ENCODE measurements at places on chromosomes 16 and 17.

- peak; percentile 64 for DNase-seq
Observed at GRCh38 chr17:4607773-4608187, 23.5 kb downstream of the SMTNL2 start.

- no peak for DNase-seq
Observed at GRCh38 chr17:29862127-29862526, 67.9 kb downstream of the SSH2 start.

DNA sequence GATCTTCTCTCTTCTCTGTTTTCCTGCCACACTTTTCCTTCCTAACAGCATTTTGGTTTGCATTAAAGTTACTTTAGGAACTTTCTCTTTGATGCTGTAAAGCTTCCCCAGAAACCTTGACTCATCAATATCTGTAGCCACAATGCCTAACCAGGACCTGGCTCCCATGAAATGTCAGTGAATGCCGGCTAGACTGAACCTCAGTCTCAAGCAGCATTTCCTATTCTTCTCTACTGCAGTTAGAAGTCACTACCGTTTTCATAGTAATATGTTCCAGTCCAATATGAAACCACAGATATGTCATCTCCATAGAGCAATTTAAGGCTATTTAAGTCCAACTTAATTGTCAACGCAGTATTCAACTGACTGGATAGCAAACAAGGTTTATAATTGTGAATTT lies 28.9 kb downstream of the ITFG1 start:
- no peak for DNase-seq

- DNase-seq: no peak
Observed at GRCh38 chr16:84683691-84684591, 15.9 kb upstream of the USP10 start.

DNA sequence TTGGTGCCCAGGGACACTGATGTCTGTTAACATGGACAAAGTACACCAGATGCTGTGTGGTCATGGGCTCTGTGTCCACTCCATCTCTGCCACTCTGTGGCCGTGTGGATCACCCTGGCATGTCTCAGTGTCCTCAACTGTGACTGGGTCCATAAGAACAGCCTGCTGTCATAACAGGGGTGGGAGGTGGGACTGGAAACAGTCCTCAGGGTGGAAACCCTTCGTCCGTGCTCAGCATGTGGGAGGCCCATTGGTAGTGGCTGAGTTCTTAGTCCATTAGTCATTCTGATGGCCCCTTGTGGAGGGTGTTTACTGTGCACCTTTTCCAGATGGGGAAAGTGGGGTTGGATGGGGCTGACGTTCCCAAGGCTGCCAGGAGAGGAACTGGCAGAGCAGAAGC lies 12.8 kb downstream of the FLYWCH2 start:
- DNase-seq: no peak

DNA sequence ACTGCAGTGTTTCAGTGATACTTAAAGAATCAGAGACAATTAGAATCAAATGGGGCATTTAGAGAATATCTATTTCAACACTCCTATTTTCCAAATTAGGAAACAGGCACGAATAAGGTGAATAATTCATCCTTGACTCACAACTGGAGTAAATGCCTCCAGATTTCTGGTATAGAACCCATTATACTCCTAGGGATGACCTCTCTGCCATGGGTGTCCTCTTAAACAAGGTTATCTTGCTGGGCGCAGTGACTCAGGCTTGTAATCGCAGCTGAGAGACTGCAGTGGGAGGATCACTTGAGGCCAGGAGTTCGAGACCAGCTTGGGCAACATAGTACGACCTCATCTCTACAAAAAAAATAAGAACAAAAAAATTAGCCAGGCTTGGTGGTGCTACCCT lies 139.8 kb upstream of the ELAC2 start:
- DNase-seq: peak; percentile 5

DNA sequence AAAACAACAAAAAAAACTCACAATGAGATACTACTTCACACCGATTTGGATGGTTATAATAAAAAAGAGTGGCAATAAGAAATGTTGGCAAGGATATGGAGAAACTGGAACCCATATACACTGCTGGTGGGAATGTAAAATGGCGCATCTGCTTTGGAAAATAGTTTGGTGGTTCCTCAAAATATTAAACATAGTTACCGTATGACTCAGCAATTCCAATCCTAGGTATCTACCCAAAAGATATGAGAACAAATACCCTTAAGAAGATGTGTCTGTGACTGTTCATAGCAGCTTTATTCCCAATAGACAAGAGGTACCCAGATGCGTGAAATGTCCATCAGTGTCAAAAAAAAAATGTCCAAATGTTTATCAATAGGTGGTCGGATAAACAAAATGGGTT lies 7.2 kb downstream of the CPPED1 start:
- peak; percentile 68 for DNase-seq

GRCh38 chr16:67393111-67393787 lies at the start of gene TPPP3:
Gene TPPP3, minus strand, starts transcription at chr16:67393498. Its CDS starts 2,387 bp downstream, at chr16:67391111.
- peak; percentile 79 for DNase-seq

GRCh38 chr17:7873051-7873450 lies 15.2 kb downstream of the CYB5D1 start:
- DNase-seq: no peak

DNA sequence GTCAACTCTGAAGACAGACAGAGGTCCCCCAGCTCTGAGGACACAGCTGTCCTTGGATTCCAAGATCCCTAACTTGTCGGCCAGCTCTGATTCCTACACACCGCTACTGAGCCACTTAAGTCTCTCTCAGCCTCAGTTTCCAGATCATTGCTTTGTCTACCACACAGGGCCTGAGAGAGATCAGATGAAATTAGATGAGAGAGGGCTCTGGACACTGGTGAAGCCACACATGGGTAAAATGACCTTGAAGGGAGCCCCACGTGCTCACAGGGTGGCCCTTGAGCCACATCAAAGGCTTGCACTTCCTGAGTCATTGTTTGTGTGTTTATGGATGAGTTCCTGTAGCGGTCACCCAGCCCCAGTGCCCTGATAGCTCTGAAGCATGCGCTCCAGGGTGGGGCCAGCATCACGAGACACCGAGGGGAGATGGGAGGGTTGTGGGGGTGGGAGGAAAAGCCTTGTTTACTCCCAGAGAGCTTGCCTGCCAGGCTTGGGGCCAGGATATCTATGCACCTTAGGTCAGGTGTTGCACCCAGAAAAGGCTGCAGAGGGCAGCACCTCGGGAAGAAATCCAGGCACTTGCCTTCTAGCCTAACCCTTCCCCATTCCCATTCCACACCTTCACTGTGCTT lies 32.7 kb upstream of the SLC6A2 start:
- no peak for DNase-seq

- DNase-seq: no peak
Observed at GRCh38 chr16:79045191-79045590, 555.3 kb downstream of the MAF start.

- no peak for DNase-seq
Observed at GRCh38 chr17:19773534-19773933, 25.4 kb upstream of the ALDH3A1 start.

DNA sequence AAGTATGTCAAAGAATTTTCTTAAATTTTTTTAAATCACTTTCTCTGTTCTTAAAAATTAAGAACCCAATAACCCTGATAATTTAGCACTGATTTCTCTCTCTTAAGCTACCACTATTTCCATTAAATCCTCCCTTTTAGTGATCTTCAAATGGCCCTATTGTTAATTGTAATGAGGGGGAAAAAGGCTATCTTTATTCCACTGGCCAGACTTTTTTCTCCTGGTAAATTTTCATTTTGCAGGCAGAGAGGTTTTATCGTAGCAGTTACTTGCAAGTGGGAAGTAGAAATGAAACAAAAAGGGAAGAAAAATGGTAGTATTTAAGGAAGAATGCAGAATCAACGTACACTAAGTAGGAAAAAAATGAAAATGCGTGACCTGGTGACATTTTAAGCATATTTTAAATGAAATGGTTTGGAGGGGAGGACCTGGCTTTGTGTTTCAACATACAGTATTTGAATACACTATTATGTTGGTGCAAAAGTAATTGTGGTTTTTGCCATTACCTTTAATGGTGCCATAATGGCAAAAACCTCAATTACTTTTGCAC lies 224.9 kb downstream of the TANC2 start:
- DNase-seq: no peak

DNA sequence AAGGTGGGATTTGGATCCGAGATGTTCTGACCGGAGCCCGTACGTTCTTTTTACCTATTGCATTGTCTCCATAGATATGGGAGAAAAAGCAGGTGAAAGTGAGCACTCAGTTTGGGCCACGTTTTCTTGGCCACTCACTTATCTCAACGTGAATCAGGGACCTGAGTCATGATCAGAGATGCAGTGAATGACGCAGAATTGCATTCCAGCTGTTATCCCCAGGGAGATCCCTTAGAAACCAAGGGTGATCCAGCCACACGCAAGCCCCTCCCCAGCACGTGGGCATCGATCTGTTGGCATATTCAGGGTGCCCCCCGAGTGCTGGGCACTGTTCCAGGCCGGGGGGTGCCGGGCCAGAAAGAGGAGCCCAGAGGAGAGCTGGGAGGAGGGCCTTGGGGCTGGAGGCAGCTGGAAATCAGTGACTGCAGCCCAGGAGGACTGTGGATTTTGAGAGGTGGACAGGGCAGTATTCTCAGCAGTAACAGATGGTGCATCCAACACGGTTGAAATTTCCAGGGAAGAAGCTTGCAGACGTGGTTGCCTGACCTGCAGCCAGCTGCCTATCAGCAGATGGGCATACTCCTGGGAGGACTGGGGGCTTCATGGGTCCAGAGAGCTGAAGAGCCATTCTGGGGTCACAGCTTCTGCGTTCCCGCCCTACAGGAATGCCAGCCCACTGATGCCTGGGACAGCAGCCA lies 87.2 kb upstream of the CACNG5 start:
- DNase-seq: peak; percentile 57

- DNase-seq: no peak
Observed at GRCh38 chr17:47717261-47717697, 15.8 kb upstream of the TBX21 start.

DNA sequence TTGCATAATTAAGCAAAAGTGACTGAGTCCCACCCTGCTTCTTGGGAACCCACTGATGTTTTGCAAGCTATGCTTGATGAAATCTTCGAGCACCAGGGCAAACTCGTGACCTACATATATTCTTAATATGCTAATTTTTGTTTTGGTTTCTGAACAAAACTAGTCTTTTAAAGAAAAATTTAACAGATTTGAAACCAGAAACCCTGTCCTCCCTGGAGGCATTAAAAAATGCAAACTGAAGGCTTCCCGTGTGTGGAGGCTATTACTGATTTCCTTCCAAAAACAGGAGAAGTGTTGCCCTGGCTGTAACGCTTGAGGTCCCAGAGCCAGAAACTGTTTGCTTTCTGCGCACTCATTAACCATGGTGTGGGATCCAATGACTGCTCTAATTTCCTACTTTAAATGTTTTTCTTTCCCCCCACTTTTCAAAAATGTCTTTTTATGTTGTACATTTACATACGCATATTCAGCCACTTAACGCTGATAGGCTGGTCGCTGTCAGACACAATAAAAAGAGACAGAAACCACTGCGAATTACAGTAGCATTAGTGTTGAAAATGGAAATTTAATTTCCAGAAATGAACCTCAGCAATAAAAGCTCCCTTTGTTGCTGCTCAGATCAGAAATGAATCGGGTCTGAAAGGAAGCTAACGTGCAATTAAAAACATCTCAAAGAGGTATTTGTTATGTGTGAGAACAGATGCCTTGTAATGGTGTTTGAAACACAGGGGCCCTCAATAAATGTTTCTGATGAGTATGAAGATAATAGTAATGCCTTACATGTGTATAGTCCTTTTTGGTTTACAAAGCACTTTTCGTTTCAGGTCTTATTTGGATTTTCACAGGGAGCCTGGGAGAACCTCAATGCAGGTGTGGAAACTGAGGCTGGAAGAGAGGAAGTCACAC lies 39.9 kb upstream of the IRX6 start:
- no peak for DNase-seq

DNA sequence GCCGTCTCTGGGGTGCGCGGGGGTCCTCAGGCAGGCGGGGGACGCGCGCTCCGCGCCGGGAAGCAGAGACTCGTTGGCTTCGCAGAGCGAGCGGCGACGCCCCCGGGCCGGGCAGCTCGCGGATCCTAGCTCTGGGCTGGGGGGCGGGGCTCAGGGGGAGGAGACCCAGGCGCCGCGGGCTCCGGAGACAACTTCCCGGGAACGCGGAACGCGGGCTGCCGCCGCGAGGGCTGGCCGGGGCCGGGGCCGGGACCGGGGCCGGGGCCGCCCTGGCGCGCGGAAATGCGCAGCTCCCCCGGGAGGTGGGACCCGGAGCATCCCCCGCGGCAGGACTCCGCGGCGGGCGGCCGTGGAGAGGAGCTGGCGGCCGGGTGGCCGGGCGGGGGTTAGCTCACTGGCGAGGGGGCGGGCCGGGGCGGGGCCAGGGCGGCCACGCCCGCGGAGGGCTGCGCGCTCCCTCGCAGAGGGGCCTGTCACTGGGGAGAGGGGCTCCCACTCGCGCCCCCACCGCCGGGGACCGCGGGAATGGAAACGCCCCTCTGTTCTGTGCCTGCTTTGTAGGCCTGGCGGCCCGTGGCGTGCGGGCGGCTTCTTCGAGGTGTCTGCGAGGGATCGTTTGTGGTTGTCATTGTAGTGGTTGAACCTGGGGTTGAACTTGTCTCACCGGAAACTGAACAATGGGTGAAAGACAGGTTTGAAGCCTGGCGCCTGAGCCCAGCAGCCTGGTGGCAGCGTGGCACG lies at the start of gene GAS7:
Gene GAS7, minus strand, starts transcription at position 98 of the 741 bp plus-strand sequence.
- peak; percentile 46 for DNase-seq

DNA sequence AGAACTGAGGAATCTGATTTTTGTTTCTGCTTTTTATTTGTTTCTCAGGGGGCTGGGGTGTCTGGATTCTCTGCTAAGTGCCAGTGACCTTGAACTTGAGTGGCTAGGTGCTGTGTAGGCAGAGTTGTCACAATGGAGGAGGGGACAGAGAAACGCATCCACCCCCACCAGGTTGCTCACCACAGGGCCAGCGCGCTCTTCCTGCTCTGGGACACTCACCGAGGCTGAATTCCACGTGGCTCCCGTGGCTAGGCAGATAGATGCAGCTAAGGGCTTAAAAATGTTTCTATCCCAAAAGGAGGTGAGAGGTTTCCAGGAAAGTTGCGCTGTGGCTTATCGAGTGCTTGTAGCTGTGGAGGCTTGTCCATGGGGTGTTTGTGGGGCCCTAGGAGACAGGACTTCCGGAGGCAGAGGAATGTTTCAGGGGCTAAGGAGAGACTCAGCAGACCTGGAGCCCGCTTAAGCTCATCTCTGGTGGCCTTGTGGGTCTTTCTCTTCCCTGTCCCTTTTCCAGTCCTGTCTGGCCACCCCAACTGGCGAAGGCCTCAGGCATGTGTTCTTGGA lies 36.8 kb downstream of the ADCY7 start:
- DNase-seq: peak; percentile 17
